Stimulated activated CD8-positive, alpha-beta memory T cell treated with anti-CD3 and anti-CD28 coated beads, Interleukin-4, amount 100 ng/mL, for 4 hours (primary cell): ENCODE measurements at places on chromosomes 5 and 9.

GRCh38 chr9:4831119-4831518, 38.4 kb downstream of the RCL1 start:
- DNase-seq = no peak

- DNase-seq = no peak
These were observed 9.6 kb downstream of the TRIP13 start for GRCh38 chr5:902129-902916.

DNA sequence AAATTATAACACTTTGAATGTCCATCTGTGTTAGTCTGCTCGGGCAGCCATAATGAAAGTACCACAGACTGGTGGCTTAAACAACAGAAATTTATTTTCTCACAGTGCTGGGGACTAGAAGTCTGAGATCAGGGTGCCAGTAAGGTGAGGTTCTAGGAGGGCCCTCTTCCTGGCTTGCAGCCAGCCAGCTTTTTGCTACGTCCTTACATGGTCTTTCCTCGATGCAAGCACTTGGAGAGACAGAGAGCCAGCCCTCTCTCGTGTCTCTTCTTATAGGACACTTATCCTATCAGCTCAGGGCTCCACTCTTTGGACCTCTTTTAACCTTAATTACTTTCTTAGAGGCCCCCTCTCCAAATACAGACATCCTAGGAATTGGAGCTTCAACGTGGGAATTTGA, 351.8 kb downstream of the SPOCK1 start:
- DNase-seq = no peak

DNA sequence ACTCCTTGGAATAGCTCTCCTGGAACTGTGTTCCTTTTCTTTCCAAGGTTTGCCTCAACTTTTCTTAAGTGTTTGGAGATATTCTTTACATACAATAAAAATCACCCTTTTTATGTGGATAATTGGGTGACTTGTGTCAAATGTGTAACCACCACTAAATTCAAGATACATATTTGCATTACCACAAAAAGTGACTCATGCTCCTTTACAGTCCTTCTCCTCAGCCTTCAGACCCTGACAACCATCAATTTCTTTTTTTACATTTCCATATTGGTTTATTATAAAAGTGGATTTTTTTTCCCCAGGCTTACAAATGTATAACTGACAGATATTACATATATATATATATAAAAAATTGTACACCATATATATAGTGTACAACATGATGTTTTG, 372.0 kb upstream of the KCNN2 start:
- no peak for DNase-seq

GRCh38 chr9:114745108-114745848, 60.6 kb downstream of the TNFSF15 start:
- no peak for DNase-seq
